ENCODE measurements at places on chromosomes 4 and X.

DNA sequence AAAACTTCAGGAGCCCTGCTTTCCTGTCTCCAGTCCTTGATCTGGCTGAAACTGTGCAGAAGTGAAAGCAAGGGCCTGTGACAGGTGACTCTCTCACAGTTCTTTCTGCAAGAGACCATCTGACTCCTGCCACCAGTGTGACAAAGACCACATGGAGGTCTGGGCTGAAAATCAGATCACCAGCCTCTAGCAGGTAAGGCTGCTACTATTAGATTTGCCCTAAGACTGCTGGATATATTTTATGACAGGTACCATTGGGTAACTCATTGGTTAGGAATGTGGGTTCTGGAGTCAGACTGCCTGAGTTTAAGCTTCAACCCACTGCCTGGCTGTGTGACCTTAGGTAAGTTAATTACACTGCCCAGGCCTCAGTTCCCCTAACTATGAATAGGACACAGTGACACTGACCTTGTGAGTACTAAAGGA is 163.3 kb upstream of the SLC7A11 start:
- DNase-seq, result peak; percentile 30

DNA sequence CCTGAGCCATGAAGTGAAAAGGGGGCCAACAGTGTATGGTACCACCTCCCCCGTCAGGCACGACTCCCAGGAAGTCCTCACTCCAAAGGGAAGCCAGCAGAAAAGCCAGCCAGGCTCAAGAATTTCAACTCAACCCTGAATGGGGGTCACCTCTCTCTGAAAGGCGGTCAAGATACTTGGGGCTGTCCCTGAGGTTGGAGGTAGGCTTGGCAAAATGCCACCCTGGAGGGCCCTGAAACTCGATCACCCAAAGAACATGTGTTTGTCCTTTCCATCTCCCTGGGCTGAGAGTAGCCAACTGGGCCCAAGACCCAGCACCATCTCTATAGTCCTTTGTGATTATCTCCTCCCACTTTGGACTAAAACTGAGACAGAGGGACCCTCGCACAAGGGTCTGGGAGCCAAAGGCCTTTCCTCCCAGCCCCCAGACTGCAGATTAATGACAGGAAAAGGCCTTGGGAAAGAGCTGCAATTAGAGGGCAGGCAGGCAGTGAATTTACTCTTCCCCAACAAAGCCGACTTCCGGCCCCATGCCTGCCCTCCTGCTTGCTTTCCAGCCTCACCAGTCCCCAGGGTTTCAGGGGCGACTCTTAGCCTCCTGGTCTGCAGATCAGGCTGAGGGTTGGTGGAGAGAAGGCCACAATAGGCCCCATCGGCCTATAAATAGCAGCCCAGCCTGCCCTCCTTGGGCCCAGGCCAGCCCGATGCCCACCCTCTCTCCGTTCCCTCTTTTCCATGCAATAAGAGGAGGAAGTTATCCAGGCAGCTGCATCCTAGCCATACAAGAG is 5.6 kb downstream of the SASH3 start:
- no peak for DNase-seq

DNA sequence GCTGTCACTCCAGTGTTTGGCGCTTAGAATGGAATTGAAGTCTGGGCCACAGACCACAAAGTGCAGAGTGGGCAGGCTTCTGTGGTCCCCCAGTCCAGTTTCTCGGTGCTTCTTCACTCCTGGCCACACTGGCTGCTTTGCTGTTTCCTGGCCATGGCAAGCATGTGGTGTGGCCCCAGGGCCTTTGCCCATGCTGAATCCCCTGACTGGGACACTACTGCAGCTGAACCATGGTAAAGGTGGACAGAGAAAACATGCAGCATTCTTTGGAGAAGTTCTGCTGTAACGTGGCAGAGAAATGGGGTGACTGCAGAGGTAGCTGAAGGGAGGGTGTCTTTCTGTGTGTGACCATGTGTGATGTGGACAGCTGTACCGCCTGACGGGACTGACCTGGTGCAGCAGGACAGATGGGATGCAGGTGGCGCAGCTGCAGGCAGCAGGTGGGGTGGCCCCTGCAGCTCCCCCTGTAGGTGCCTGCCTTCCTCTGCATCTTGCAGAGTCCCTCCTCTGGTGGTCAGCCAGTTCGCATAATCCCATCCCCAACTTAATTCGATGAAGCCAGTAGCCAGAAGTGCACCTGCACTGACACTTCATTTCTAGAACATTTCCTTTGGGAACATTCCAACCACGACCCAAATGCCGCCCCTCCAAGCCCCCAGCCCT is 13.2 kb upstream of the S100P start:
- DNase-seq, result no peak

DNA sequence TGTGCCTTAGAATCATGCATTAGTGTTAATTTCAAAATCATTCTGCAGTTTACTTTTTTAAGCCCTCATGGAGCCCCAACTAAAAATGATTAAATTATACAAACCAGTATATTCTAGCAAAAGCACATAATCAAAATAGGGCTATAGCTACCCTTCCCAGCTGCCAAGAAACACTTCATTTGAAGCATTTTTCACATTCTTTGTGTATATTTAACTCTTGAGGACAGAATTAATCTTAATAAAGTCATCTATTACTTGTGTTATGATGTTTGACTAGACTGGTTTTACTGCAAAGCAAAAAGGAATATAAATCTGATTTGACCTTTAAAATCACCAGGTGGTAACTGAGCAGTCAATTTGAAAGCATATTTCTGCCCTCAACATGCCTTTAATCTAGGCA is 145.1 kb downstream of the PRDM5 start:
- DNase-seq, result no peak

GRCh38 chrX:69127466-69127865 is 37.8 kb downstream of the PJA1 start:
- no peak for DNase-seq

GRCh38 chrX:39930786-39931528 is 166.8 kb downstream of the BCOR start:
- no peak for DNase-seq

Measured in GM12864 (cell line).